ENCODE measurements at places on chromosomes 12 and 14.

- DNase-seq, result no peak
These were observed 17.7 kb upstream of the CD27 start for GRCh38 chr12:6426882-6427671.

- no peak for DNase-seq
These were observed 554.2 kb downstream of the FLRT2 start for GRCh38 chr14:86084097-86084496.

DNA sequence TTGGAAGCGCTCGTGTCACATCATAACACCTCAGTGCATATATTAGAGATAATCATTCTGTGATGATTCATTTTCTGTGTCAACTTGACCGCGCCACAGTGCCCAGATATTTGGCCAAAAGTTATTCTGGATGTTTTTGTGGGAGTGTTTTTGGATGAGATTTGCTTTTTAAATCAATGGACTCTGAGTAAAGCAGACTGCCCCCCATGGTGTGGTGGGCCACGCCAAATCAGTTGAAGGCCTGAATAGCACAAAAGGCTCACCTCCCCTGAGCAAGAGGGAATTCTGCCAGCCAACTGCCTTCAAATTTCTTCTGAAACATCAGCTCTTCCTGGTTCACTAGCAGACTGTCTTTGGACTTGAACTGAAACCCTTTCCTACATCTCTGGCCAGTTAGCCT is 24.6 kb upstream of the MAP3K9 start:
- DNase-seq, result no peak

- DNase-seq, result no peak
These were observed 6.6 kb downstream of the LDHB start for GRCh38 chr12:21650997-21651396.

DNA sequence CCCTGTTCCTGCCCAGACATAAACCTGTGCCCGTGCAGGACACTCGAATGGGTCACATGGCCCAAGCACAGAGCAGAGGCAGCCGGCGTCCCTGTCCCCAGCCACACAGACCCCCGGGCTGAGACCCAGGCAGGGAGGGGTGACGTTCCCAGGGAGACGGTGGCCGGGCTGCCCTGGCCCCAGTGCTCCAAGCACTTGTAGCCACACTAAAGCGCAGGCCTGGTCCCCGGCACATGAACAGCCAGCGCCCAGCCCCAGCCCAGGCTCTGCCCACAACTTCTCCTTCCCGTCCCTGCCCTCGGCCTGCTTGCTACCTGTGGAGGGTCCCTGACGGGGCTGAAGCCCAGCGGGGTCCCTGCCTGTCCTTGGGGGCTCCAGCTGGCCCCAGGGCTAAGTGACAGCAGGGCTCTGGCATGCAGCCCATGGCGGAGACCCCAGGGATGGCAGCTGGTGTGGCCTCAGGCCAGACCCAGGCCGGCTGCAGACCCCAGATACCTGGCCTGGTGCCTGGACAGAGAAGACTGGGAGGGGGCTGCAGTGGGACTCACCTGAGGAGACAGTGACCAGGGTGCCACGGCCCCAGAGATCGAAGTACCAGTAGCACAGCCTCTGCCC is 338.4 kb downstream of the TMEM121 start:
- DNase-seq, result no peak

DNA sequence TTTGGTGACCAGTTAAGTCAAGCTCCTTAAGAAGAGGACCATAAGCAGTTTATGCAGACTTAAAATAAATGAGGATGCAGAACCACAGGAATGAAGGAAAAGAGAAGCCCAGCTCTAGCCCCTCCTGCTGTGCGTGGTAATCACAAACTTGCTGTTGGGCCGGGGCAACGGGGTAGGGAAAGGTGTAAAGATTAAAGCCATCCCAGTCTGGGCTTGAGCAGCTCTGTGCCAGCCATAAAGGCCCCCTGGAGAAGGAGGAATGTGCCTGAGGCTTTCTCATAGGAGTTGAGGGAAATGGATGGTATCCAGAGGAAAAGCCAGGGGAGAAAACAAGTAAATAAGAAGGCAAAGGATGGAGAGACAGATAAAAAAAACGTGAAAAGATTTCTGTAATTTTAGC is 25.1 kb downstream of the TEP1 start:
- no peak for DNase-seq

DNA sequence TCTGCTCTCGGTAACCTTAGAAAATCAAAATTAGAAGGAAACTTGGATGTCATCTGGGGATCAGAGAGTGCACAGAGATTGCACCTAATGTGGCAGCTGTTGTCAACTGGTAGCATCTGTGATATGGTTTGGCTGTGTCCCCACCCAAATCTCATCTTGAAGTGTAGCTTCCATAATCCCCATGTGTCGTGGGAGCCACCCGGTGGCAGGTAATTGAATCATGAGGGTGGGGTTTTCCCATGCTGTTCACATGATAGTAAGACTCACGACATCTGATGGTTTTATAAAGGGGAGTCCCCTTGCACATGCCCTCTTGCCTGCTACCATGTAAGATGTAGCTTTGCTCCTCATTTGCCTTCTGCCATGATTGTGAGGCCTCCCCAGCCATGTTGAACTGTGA is 127.7 kb upstream of the SRRM4 start:
- DNase-seq, result no peak

DNA sequence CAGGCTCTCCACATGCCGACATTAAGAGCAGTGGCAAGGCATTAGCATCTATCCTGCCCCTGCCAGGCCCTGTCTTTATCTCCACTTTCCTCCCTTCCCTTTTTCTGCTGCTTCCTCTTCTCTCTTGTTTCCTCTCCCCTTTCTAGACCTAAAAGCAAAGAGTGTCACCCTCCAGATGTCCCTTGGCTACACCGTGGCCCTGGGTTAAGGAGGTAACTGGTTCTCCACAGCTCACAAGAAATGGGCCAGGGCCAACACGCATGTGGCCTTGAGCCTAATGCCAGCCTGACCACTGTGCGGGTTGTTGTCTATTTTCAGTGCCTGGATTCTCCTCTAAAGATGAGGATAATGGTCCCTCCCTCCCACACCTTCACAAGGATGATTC is 41.7 kb upstream of the DDX11 start:
- no peak for DNase-seq

- no peak for DNase-seq
These were observed 218.5 kb downstream of the RPS29 start for GRCh38 chr14:49367696-49368095.

GRCh38 chr12:45223868-45224267 is 8.0 kb downstream of the ANO6 start:
- no peak for DNase-seq

GRCh38 chr14:83473416-83474235 is 1940.0 kb upstream of the SEL1L start:
- no peak for DNase-seq

GRCh38 chr12:112916270-112916669 is 9.5 kb downstream of the OAS1 start:
- no peak for DNase-seq

DNA sequence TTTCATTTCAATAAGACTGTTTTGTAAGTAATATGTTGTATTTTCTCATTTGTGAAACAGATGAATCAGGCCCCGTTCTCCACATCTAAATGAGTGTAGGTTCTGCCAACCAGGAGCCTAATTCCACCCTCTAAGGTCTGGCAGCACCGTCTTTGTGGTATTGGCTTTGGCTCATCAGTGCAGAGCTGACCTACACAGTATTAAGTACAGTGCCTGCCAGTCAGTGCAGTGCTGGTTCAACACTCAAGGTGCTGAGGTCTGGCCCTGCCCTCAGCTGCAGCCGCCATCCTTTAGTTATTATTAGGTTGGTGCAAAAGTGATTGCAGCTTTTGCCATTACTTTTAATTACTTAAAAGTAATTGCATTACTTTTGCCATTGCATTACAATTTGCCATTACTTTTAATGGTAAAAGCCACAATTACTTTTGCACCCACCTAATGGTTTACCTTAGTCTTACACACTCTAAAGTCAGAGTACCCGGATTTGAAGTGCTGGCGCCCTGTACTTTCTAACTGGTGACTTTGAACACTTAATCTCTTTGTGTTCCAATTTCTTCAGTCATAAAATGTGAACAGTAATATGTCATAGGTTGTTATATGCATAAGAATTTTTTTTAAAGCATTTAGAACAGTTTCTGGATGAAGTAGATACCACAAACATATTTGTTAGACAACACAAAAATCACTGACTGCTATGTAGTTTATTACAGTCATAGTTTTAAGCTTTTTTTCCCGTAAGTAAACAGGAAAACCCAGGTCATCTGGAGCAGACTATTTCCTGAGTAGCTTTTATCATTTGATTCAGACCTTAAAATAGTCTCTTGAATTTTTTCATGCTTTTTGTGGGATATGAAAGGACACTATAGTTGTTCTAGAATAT is 99.5 kb downstream of the SYNE2 start:
- no peak for DNase-seq

DNA sequence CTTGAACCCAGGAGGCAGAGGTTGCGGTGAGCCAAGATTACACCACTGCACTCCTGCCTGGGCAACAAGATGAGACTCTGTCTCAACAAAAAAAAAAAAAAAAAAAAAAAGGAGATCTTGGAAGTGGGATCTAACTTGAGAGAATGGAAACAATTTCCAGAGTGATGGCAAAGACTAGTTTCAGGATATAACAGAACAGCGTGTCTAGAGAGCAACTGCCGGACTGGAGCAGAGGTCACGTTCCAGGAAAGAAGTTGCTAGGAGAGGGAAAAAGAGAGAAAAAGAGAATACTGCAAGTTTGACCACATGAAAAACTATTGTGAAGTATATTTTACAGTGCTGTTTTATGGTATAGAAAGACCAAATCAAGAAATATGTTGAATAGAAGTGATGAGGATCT is 118.0 kb downstream of the MON2 start:
- DNase-seq, result no peak

GRCh38 chr12:127081058-127081457 is 1185.9 kb upstream of the TMEM132C start:
- no peak for DNase-seq

GRCh38 chr14:59870277-59871165 is at the start of gene RTN1:
Gene RTN1 (minus strand): TSS chr14:59870776. CDS start chr14:59870630, 146 bp downstream.
- DNase-seq, result peak; percentile 16

GRCh38 chr14:41022932-41023331 is 583.7 kb upstream of the LRFN5 start:
- DNase-seq, result no peak

- no peak for DNase-seq
These were observed 267.3 kb upstream of the SRRM4 start for GRCh38 chr12:118714051-118714460.

- DNase-seq, result no peak
These were observed 51.5 kb upstream of the ANO4 start for GRCh38 chr12:100743060-100743459.

- no peak for DNase-seq
These were observed 109.0 kb upstream of the SLC16A7 start for GRCh38 chr12:59486827-59487226.

DNA sequence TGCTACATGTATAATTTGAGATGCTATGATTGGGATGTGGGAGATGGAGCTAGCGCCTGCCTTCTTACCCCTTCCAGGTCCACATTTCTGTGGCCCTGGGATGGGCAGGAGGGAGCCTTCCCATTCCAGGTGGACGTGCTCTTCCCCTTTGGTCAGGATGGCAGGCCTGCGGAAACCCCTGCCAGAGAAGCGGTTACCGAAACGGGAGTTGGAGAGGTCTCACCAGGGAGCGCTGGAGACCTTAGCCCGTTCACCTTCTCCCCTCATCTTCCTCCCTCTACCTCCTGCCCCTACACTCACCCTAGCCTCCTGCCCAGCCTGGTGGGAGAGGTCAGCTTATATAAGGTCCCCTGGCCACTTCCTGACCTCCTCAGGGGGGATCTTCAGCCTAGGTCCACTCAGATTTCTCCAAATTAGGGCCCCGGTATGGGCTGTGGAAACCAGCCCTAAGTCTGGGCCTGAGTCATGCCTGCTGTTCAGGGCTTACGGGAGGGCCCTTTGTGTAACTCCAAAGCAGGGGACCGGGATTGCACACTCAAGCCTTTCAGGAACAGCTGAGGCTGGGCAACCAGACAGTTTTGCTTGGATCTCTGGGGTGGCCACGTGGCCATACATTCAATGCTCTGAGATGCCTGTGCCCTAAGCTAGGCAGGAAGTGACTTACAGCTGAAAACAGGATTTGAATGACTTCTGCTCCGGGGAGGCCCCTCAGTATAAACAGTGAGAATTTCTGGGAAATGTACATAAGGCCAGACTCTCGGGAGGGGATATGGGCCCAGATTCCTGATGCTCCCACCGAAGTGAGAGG is 10.2 kb upstream of the MEG3 start:
- DNase-seq, result no peak

DNA sequence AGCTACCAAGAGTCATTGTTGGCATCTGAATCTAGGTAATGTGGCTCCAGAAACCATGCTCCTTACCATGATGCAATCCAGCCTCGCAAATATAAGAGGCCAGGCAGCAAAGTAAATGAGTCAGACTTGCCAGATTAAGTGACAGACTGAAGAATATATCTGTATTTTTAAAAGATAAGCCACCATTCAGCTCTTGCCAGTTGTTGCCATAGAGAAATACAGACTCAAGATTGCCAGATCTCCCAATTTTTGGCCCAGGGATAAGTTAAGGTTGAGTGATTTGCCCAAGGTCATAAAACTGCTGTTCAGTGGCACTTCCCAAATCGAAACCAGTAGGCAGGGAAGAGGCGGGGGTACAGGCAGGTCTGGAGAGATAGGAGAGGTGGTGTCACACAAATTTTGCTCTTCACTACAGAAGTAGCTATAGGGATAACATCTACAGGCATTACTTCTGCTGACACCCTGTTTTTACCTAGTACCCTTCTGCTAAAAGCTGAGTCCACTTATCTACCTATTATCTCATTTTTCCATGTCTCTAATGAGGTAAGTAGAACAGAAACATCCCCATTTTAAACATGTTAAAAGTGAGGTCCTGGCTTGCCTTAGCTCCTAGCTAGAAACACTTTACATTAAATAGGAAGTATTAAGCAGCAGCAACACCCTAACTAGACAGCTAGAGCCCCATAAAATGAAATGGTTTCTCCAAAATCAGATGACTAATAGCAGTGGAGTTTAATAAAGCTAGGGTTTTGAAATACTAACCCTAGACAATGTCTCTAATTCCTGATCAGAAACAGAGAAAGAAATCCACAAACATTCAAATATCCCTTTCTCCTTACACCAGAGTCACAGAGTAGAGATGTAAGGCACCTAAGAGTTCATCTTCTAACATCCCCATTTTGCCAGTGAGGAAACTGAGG is 19.5 kb downstream of the DCAF5 start:
- DNase-seq, result peak; percentile 34

GRCh38 chr12:62766496-62766895 is 168.5 kb downstream of the PPM1H start:
- DNase-seq, result no peak

DNA sequence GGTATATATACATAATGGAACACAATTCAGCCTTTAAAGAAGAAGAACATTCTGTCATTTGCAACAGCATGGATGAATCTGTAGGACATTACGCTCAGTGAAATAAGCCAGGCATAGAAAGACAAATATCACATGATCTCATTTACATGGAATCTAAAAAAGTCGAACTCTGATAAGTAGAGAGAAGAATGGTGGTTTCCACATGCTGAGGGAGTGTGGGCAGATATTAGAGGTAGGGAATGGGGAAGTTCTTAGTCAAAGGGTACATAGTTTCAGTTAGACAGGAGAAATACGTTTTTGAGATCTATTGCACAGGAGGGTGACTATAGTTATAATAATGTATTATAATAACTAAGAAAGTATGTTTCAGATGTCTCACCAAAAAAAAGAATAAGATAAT is 71.4 kb downstream of the ADAMTS20 start:
- DNase-seq, result no peak
